ENCODE measurements at places on chromosomes 5 and 9.

DNA sequence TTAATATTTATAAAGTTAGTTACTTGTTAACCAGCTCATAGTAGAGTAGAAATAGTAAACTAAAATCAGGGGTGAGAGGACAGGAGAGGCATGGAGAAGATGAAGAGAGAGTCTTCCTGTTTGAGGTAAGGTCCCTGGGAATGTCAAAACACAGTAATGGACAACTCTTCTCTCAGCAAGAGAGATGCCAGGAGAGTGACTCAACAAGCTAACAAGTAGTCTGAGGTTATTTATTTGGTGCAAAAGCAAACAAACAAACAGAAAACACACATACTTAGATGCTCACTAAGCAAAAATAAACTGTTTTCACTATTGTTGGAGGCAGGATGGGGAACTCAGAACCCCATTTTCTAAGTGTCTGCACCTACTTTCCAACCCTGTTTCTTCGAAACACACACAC lies 333.2 kb upstream of the RFX3 start:
- peak; percentile 38 for DNase-seq

GRCh38 chr9:125121146-125121545 lies 22.2 kb downstream of the SCAI start:
- no peak for DNase-seq

- no peak for DNase-seq
Observed at GRCh38 chr9:69606089-69606488, 66.1 kb downstream of the APBA1 start.

DNA sequence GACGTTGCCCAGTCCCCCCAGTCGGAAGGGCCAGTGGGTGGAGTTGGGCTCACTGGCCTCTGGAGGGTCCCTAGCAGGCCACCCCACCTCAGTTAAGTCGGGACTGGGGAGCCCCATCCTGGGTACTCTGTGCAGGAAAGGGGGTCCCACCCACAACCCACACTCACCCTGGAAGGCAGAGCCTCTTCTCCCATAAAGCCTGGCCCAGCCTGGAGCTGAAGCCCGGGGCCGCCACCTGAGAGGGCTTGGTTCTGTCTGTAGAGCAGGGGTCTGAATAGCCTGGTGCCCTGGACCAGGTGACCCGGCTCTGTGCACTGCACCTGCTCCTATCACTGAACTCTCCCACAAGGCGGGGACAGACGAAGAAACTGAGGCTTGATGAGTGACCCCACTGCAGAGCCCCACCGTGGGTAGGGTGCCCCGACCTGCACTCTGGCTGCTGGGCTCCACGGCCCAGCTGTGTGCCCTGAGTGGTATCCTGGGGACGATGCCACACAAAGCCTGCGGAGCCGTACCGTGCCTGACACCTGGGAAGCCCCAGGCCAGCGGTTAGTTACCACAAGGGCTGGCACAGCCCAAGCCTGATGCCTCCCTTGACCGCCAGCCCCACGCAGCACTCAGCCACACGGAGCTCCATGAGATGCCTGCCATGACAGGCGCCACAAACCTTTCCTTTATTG lies 7.3 kb downstream of the PTGES2 start:
- no peak for DNase-seq

- DNase-seq: no peak
Observed at GRCh38 chr9:101326501-101326900, 58.3 kb downstream of the BAAT start.

DNA sequence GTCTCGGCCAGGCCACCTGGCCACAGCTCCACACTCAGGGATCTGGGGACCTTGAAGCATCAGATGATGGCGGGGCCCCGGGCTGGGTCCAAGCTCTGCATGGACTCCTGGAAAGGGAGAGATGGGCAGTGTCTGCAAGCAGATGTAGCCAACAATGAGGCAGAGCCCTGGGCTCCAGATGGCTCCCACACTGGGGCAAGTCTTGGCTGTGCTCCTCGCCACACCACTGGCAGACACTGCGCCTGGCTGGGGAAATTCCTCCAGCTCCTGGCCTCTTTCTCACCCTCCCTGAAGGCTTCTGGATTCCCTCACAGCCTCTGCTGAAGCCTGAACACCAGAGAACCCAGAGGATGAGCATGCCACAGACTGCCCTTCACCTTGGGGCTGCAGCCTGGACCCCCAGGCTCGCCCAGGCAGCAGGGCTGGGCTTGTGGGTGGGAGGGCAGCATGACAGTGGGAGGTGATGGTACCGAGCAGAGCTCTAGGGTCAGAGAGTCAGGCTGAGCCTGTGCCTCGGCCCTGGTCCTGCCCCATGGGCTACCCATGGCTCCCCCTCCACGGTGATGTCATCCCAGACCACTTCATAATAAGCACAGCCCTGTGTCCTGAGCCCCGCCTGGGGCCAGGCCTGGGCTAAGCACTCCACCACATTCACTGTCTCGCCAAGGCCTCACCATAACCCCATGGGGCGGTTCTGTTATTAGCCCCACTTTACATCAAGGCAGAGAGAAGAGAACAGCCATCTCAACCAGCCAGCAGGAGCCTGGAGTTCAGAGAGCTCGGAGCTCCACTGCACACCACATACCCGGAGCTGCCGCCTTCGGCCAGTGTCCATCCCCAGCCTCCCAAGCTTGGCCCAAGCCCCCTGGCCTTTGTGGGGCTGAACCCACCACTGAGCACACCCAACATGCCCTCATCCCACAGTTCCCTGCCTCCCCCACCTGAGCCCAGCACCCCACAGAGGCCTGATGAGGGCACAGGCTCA lies 62.2 kb upstream of the ADAMTS2 start:
- peak; percentile 44 for DNase-seq

GRCh38 chr5:143561219-143561618 lies 157.7 kb upstream of the NR3C1 start:
- DNase-seq: no peak

GRCh38 chr5:2892466-2893000 lies 141.1 kb upstream of the IRX2 start:
- no peak for DNase-seq

DNA sequence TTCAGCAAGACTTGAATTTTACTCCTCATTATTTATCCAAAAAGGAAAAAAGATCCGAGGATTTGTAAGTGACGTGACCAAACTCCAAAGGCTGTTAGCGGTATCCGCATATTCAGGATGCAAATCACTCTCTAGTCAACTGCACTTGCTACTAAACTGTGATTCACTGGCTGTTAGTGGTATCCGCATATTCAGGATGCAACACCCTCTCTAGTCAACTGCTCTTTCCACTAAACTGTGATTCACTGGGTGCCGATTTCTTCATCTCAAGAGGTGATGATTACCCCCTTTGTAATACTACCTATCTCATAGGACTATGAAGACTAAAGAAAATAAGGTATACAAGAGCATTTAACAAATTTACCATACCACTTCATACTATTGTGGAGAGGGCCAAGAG lies 5.7 kb downstream of the MAPKAP1 start:
- DNase-seq: peak; percentile 38

DNA sequence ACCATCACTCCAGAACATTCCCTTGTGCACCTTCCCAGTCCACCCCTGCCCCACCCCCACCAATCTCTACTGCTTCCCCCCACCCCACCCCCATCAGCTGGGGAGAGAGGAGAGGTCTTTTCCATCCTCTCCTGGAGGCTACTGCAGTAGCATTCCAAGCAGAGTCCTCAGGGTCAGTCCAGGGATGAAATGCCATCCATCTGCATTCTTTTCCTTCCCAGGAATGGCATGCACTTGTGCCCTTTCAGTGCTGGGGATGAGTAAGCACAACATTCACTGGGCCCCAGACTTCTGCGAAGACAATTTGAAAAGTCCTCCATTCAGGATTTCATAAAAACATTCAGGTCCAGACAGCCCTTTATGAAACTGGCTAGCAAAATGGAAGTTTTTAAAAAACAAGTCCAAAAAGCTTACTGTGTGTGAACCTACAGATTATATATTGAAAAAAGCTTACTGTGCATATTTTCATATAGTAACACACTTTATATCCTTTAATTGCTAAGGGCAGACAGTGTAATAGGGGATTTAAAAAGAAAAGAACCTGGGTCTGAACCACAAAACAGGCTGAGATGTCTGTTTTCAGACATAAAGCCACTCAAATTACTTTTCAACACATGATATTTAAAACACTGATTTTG lies 50.0 kb upstream of the GOLPH3 start:
- DNase-seq: peak; percentile 86

GRCh38 chr9:137611623-137612609 lies 6.4 kb downstream of the ARRDC1 start:
- DNase-seq: peak; percentile 75

- no peak for DNase-seq
Observed at GRCh38 chr9:137301081-137301947, 757 bp downstream of the NRARP start.

GRCh38 chr5:173796721-173797495 lies 91.2 kb upstream of the CPEB4 start:
- no peak for DNase-seq

Data from fibroblast of skin of scalp (primary cell).